ENCODE measurements at places on chromosomes 5 and 9.

DNA sequence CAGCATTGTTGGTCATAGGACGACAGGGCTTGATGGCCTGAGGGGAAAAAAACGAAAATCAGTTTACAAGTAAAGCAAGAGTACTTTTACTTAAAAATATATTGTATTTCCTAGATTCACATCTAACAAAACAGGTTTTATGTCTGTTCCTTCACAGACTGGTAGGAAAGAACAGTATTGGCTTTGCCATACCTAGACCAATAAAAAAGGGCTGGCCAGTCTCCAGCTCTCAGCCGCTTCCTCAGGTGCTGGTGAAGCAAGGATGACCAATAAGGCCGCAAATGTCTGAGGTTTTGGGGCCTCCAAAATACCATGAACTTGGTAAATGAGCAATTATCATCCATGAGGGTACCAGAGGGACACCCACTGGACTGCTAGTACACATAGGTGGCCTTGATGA lies 36.6 kb downstream of the DROSHA start:
- H3K4me1 ChIP-seq: no peaks in the 10 kb centered on the region
- no peak for DNase-seq
- H3K27me3 ChIP-seq: no peaks in the 10 kb centered on the region
- no peak overlapping the region for H3K4me3 ChIP-seq
- H3K36me3 ChIP-seq: peaks cover 84% of the 10 kb centered on the region
- no peak overlapping the region for H3K27ac ChIP-seq

- H3K27me3 ChIP-seq: no peaks in the 10 kb centered on the region
- no peak for DNase-seq
- no peak overlapping the region for H3K27ac ChIP-seq
- H3K4me1 ChIP-seq: no peaks in the 10 kb centered on the region
- no peak overlapping the region for H3K4me3 ChIP-seq
Observed at GRCh38 chr9:5871785-5872184, 18.9 kb upstream of the MLANA start.

DNA sequence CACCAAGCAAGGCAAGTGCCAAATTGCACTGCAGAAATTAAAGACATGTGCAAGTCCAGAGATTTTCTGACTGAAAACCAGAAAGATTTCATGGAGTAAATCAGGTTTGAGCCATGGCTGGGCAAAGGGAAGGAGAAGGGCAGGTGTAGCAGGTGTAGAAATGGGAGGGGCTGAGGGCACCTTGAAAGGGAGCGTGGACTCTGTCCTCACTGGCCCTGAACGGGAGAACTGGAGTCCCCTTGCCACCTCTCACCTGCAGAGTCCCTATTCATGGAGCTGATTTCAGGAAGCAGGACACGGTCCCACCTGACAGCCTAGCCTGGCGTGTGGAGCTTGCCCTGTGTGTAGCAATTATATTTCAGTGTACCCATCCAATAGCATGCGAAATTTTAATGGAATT lies 46.3 kb downstream of the UBE2QL1 start:
- H3K4me3 ChIP-seq: no peak overlapping the region
- no peaks in the 10 kb centered on the region for H3K36me3 ChIP-seq
- no peaks in the 10 kb centered on the region for H3K4me1 ChIP-seq
- DNase-seq: no peak

GRCh38 chr9:9921805-9922204 lies 691.0 kb downstream of the PTPRD start:
- H3K4me3 ChIP-seq: no peak overlapping the region
- H3K27ac ChIP-seq: no peak overlapping the region
- H3K4me1 ChIP-seq: no peaks in the 10 kb centered on the region
- no peak for DNase-seq
- H3K36me3 ChIP-seq: no peaks in the 10 kb centered on the region
- H3K27me3 ChIP-seq: peaks cover 47% of the 10 kb centered on the region

DNA sequence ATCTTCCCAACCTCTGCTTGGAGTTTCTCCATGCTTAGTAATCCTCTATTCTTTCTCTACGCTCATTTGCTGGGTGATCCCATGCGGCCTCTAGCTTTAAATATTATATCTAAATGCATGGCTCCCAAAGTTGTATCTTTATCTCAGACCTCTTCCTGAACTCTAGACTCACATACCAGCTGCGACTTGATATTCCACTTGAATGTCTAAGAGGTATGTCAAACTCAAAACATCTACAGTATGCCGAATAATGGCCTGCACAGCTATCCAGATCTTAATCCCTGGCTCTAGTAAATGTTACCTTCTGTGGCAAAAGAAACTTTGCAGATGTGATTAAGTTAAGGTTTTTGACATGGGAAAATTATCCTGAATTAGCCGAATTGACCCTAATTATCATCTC lies 179.2 kb downstream of the TTC39B start:
- no peaks in the 10 kb centered on the region for H3K27me3 ChIP-seq
- no peaks in the 10 kb centered on the region for H3K4me1 ChIP-seq
- no peak overlapping the region for H3K4me3 ChIP-seq
- H3K36me3 ChIP-seq: no peaks in the 10 kb centered on the region

DNA sequence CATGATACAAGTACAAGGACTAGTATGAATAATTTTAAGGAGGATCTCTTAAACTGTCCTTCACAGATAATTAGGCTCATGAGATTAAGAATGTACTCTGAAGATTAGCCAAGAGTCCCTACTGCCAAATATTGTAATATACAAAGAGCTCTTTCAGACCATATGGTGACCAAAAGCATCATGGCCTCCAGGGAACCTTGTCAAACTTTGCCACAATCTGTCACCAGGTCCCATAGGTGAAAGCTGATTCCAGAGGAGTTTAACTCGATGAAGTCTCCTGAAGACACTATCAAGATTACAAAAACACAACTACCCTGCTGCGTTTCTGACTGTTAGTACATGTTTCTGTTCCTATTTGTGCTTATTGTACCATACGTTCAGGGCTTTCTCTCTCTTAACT lies 395.4 kb upstream of the ITGA1 start:
- no peak overlapping the region for H3K4me3 ChIP-seq
- peaks cover 10% of the 10 kb centered on the region for H3K4me1 ChIP-seq
- H3K36me3 ChIP-seq: no peaks in the 10 kb centered on the region
- DNase-seq: no peak
- H3K27me3 ChIP-seq: no peaks in the 10 kb centered on the region

GRCh38 chr5:73706963-73707362 lies 81.0 kb downstream of the ARHGEF28 start:
- H3K4me3 ChIP-seq: no peak overlapping the region
- H3K4me1 ChIP-seq: no peaks in the 10 kb centered on the region
- DNase-seq: no peak
- H3K27me3 ChIP-seq: no peaks in the 10 kb centered on the region

DNA sequence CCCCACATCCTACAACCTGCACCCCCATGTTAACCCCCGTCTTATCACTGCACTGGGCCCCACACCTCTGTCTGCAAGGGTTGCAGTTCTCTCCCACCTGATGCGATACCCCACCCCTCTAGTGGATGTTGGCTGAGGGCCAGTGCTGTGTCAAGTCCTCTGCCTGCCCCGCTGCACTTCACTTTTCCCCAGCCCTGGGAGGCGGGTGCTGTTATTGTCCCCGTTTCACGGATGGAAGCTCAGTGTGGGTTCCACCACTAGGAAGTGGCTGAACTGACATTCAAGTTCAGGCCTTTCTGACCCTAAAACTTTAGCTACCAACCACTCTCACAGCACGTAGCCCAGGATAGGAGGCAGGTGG lies 3.5 kb downstream of the SNCB start:
- peaks cover 14% of the 10 kb centered on the region for H3K4me1 ChIP-seq
- peaks cover 20% of the 10 kb centered on the region for H3K27me3 ChIP-seq
- H3K36me3 ChIP-seq: no peaks in the 10 kb centered on the region
- H3K4me3 ChIP-seq: no peak overlapping the region
- H3K27ac ChIP-seq: no peak overlapping the region

GRCh38 chr5:134439210-134439654 lies 27.6 kb upstream of the CDKN2AIPNL start:
- no peaks in the 10 kb centered on the region for H3K27me3 ChIP-seq
- H3K36me3 ChIP-seq: no peaks in the 10 kb centered on the region
- no peak overlapping the region for H3K4me3 ChIP-seq
- H3K4me1 ChIP-seq: no peaks in the 10 kb centered on the region
- DNase-seq: peak; percentile 22
- no peak overlapping the region for H3K27ac ChIP-seq

DNA sequence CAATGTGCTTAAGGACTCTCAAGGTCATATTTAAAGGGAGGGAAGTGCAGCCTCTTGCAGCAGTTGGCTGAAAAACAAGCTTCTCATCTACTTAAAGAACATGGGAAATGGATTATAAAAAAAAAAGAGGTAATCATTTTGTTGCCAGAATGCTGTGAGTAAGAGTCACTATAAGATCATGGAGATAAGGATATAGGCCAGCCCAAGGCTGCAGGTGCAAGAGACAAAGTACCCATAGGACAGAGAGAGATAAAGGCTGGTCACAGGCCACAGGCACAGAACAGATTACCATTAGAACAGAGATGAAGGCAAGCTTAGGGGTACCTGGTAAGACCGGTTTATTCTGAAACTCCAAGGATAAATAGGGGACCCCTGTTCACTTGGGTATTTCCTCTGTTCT lies 70.5 kb downstream of the CDKN2A start:
- DNase-seq: no peak
- no peaks in the 10 kb centered on the region for H3K27me3 ChIP-seq
- H3K4me1 ChIP-seq: no peaks in the 10 kb centered on the region
- H3K4me3 ChIP-seq: no peak overlapping the region
- no peaks in the 10 kb centered on the region for H3K36me3 ChIP-seq

- no peak overlapping the region for H3K27ac ChIP-seq
- DNase-seq: no peak
- peak overlapping the region; percentile 40 for H3K4me3 ChIP-seq
- peaks cover 33% of the 10 kb centered on the region for H3K27me3 ChIP-seq
- no peaks in the 10 kb centered on the region for H3K36me3 ChIP-seq
Observed at GRCh38 chr5:127290946-127291693, 524 bp downstream of the MEGF10 start.
